Upper lobe of left lung (tissue), 6 donors: ENCODE measurements at places on chromosomes 11 and 22. TPM values are rescaled to one million over a fixed set of nuclear protein-coding genes. Genes with fewer than 3 reads are reported as not detected.

- H3K36me3 ChIP-seq = no peaks in the 10 kb centered on the region
- no peak overlapping the region for H3K4me3 ChIP-seq
Measured at GRCh38 chr22:36613958-36614357, 85.0 kb upstream of the EIF3D start.

- H3K4me1 ChIP-seq = no peaks in the 10 kb centered on the region
- peak; percentile 15 for DNase-seq
- no peak overlapping the region for H3K27ac ChIP-seq
- no peaks in the 10 kb centered on the region for H3K36me3 ChIP-seq
- no peak overlapping the region for H3K4me3 ChIP-seq
Measured at GRCh38 chr11:11963842-11964773, 44.3 kb downstream of the DKK3 start.

GRCh38 chr11:2815762-2816496, 69.6 kb downstream of the CDKN1C start:
- no peaks in the 10 kb centered on the region for H3K36me3 ChIP-seq
- DNase-seq = no peak
- no peak overlapping the region for H3K27ac ChIP-seq
- no peak overlapping the region for H3K4me3 ChIP-seq

DNA sequence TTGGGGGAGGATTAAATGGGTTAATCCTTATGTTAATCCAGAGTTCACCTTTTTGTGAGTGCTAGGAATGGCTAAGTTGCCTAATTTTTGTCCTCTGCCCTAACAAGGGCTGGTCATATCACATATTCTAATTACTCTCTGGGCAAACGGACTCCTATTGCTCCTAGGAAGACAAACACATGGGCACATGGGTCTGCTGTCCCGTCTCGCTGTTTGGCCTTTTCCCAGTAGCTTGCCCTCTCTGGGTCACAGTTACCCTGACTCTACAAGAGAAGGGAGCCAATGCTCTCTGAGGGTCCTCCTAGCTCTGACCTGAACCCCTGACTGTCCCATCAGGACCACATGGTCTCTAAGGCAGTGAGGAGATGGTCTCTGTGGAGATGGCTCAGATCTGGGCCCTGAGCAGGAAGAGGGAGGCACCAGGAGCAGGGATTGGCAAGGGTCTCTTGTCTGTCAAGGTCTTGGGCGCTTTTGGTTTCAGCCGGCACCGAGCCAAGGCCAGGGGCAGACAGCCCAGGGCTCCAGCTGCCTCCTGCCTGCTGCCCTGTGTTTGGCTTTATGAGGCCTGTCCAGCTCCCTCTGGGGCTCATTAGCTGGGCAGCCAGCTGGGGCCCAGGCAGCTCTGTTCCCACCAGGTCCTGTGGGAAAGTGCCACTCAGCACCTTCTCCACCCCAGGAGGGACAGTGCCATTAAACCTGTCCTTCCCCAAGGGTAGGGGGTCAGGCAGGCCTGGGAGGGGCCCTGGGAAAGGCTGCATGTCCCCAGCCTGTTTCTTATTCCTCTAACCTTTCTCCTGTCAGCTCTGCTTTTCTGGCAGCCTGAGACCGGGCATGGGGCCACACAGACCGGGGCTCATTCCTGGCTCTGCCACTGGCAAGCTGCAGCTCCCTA, 559.9 kb downstream of the MN1 start:
- DNase-seq = peak; percentile 77
- no peaks in the 10 kb centered on the region for H3K36me3 ChIP-seq
- no peak overlapping the region for H3K27ac ChIP-seq
- no peaks in the 10 kb centered on the region for H3K4me1 ChIP-seq

The RPL27A gene
- total RNA-seq = 890 TPM

The CECR2 gene
- 35.6 TPM for total RNA-seq
